IPS-NIHi11 (cell line): ENCODE measurements at places on chromosomes 11 and 22.
A peak's percentile ranks its signal among the peaks of the same experiment; 100 is the strongest.

- DNase-seq, result no peak
Measured at GRCh38 chr22:40021401-40022000, 26.7 kb downstream of the FAM83F start.

DNA sequence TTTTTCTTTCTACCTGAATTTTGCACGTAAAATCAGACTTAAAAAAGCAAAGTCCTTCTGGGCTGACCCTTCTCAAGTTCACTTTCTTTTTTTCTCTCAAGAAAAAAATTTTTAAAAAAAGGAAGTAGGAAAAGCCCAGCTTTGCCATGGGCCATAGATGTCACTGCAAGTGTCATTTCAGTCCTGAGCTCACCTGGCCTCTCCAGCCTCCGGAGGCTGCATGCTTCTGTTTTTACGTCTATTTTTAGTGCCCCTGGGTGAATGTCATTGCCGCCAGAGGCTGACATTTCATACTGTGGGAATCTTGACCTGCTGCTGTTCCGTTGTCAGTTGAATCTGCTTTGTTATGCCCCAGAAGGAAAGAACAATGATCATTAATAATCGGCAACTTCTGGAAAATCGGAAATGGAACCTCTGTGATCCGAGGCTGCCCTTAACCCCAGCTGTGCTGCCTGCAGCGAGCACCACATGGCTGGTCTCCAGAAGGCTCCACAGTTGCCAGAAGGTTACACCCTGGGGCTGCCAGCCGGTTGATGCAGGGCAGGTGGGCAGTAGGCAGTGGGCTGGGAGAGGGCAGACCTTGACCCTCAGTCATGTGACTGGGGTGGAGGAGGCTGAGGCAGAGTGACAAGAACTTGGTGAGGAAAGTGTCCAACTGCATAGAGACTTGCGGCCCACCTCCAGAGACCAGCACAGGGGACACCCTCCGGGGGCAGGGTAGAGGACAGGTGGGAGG, 16.7 kb upstream of the MYEOV start:
- DNase-seq, result no peak

- DNase-seq, result no peak
Measured at GRCh38 chr22:44926124-44926475, 83.7 kb downstream of the PHF21B start.

DNA sequence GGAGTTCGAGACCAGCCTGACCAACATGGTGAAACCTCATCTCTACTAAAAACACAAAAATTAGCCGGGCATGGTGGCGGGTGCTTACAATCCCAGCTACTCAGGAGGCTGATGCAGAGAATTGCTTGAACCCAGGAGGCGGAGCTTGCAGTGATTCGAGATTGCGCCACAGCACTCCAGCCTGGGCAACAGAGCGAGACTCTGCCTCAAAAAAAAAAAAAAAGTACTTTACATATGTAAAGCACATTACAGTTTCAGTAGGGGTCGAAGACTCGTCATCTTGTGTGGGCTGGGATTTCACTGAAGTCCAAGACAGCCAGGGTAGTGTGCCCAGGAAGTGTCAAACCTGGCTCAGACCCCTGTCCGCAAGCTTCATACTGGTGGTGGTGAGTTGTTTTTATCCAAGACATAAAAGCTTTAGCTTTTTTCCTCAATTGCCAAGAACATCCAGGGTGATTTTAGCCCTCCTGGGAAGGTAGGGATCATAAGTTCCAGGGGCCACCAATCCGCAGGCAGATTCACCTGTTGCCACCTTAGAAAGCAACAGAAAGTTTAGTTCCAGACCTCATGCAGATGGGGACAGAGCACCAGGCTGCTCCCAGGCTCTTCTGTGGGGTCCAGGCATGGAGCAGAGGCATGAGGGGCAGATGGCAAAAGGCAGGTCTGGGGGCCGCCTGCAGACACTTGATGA, 21.6 kb upstream of the ADORA2A start:
- DNase-seq, result no peak

DNA sequence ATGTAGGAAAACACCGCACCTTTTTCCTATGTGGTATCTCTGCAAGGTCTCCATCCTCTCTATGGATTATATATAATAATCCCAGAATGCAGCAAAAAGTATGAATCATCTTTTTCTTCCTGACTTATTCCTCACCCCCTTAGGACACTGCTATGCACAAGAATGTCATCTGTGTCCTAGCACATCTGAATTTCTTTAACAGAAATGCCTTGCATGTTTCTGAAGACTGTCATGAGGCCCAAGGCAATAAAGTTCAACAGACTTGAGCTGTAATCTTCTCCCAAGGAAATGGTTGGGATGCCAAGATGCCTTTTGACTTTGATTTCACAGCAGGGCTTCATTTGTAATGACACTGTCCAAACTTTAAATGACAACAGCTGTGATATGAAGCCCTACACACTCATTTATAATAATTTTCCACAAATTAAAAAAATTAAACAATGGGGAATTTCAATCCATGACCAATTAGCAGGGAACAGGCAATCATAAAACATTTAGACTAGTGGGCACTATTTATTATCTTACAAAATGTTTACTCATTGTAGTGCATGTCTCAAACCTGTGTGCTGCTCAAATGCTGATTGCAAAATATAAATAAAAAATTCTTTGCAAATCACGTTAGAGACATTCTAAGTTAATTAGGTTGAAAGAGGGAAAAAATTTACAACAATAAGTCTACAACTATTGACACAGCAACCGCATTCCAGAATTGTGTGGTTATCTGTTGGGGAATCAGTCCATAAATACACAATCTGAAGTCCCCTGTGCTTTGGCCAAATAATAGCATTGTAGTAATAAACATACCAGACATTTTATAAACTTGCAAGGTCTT, 242.3 kb downstream of the SWAP70 start:
- peak; percentile 24 for DNase-seq

- DNase-seq, result no peak
Measured at GRCh38 chr22:17397756-17398547, 28.7 kb downstream of the CECR2 start.

GRCh38 chr22:42173183-42173926, 42.7 kb upstream of the CYP2D6 start:
- no peak for DNase-seq

DNA sequence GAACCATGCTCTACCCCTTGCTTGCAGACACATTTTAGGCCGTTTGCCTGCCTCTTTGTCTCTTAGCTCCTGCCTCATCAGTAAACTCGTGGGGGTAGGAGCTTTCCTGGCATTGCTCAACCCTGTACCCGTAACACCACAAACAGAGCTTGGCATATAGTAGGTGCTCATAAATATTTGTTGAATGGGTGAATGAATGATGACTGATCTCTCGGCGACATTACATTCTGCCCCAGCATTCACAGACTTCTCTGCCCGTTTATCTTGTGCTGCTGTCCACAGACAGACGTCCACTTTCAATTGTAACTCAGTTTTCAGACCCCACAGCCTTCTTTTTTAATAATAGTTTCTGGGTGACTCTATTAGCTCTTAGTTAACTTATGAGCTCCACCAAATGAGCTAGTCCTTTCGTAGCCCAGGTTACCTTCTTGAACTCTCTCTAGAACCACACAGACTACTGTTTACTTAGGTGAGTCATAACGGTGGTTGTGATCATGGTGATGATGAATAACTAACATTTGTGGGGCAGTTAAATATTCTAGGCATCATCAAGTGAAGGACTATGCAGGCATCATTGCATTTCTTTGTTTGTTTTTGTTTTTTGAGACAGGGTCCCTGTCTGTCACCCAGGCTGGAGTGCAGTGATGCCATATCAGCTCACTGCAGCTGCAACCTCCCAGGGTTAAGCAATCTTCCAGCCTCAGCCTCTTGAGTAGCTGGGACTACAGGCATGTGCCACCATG, 188.4 kb downstream of the ADAMTS15 start:
- no peak for DNase-seq

- DNase-seq, result no peak
Measured at GRCh38 chr22:35688913-35689675, 28.6 kb upstream of the APOL5 start.

- no peak for DNase-seq
Measured at GRCh38 chr11:3613998-3614741, 27.6 kb downstream of the ART5 start.

DNA sequence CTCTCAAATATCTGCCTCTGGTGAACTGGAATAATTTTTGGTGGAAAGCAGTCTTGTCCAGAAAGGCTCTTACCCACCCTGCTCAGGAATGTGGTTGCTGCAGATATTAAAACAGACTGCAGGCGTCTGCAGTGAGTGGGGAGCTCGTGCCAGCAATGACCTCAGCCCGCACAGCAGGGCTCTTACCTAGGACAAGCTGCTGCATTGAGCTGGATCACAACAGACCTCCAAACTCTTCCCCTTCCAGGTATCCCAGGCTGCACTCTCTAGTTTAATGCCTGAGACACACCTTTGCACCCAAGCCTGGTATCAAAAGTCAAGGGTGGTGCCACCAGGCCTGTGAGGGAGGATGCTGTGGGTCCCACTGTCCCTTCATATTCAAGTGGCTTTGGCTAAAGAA, 69.7 kb upstream of the CDON start:
- DNase-seq, result peak; percentile 70

GRCh38 chr11:76740772-76741171, 42.4 kb upstream of the TSKU start:
- DNase-seq, result no peak

DNA sequence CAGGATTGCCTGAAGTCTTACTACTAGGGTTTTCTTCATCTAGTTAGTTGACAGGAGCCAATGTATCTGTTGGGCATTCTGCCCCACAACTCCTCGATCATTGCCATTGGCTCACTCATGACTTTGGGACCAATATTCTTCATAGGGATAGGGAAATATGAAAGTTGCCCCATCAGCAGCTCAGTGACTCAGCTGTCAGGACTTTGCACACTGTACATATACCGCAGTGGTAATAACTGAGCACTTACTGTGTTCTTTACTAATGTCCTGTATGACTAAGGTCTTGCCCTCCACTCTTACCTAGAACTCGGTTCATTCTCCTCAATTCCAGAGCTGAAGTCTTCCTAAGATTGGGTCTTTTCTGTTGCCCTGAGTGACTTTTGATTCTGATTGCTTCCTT, 46.8 kb upstream of the PGR start:
- DNase-seq, result no peak

- DNase-seq, result no peak
Measured at GRCh38 chr11:25886036-25886435, 445.9 kb upstream of the ANO3 start.

DNA sequence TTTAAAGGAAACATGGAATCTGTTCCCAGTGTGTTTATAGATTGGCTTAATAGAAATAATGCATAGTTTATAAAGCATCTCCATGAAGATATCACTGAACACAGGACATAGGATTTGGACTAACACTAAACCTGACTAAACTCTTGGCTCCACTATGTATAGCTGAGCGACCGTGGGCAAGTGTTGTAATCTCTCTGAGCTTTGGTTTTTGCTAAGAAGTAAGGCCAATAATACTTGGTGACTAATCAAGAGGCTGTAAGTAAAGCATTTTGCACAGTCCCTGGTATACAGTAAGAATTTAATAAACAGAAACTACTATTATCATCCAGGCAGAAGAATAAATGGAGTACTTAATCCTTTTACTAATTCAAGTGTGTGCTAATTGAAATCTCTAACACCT, 125.5 kb upstream of the MTMR2 start:
- DNase-seq, result no peak

GRCh38 chr11:87193756-87194470, 156.2 kb downstream of the TMEM135 start:
- DNase-seq, result no peak

DNA sequence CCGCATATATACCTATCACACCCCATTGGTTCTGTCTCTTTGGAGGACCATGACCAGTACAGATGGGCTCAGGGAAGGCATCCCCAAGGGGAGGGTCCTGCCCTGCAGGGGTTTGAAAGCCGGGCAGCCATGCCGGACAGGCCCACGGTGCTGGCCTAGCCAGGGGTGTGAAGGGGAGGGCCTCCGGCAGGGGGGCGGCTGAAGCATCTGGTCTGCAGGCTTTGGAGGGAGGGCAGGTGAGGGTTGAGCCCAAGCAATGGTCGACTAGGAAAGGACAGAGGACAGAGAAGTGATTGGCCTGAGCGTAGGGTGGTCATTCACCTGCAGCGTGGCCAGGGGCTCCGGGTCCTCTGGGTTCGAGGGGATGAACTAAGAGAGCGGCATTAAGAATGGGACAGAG, 11.2 kb upstream of the CTSD start:
- DNase-seq, result no peak

- DNase-seq, result no peak
Measured at GRCh38 chr11:72609476-72609875, 64.7 kb downstream of the PDE2A start.

DNA sequence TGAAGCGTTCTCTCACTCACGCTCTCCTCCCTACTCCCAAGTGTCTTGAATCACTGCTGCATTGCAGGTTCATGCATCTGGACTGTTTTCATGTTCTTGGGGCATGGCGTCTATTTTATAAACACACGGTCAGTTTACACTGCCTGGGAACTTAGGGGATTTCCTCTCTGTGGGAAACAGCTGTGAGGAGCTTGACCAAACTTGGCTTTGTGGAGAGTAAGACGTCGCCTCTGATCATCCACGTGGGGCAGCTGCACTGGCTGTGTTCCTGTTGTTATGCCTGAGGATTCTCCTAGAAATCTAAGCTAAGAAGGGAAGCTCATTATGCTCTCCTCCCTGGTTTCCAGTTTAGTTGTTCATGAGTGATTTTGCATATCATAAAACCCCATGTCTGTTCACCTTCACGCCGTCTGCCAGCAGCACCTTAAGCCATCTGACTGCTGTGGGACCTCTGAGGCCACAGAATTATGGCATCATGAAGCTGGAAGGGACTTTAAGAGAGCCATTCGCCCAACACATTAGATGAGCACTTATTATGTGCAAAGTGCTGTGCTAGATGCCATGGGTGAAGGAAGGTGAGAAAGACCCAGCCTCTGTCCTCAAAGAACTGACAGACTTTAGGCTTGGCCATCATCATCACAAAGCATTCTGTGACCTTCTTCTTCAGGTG, 38.8 kb upstream of the POU2AF1 start:
- DNase-seq, result no peak

GRCh38 chr11:6633422-6634408, 14.5 kb upstream of the TPP1 start:
- DNase-seq, result no peak

- no peak for DNase-seq
Measured at GRCh38 chr22:33952776-33953175, 32.5 kb upstream of the LARGE1 start.

GRCh38 chr22:50170453-50171318, at the start of gene PANX2:
TSS of gene PANX2 (plus strand) at chr22:50170731. CDS start at chr22:50170731, 0 bp downstream.
- peak; percentile 68 for DNase-seq

GRCh38 chr11:118596224-118597146, 10.9 kb upstream of the PHLDB1 start:
- DNase-seq, result no peak

GRCh38 chr11:121595717-121596161, 143.0 kb upstream of the SORL1-AS1 start:
- no peak for DNase-seq

DNA sequence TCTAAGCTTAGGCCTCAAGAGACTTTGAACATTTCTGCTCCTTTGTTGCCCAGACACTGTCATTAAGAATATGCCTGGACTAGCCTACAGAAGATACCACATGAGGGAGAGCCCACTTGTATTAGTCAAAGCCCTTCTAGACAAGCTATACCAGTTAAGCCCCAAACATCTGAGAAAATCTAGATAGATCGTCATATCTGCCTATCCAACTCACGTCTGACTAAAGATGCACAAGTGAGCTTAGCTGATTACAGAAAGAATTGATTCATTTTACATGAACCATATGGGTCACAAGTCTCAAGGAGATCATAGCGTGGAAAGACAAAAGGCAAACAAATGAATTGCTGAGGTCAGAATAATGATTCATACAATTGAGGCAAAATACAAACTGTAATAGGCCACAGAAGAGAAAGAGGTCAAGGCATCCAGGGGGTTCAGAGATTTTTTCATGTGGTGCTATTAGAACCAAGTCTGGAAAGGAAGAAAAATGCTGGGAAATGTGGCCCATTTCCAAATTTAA, 1155.5 kb upstream of the TENM4 start:
- no peak for DNase-seq

- DNase-seq, result no peak
Measured at GRCh38 chr11:19239039-19239438, 1.7 kb downstream of the E2F8 start.
